ENCODE measurements at places on chromosomes 5 and 9.
A peak's percentile ranks its signal among the peaks of the same experiment; 100 is the strongest.

GRCh38 chr9:17928228-17928627, 349.4 kb downstream of the SH3GL2 start:
- DNase-seq, result no peak

GRCh38 chr5:40224421-40224820, 455.3 kb upstream of the PTGER4 start:
- DNase-seq, result no peak

DNA sequence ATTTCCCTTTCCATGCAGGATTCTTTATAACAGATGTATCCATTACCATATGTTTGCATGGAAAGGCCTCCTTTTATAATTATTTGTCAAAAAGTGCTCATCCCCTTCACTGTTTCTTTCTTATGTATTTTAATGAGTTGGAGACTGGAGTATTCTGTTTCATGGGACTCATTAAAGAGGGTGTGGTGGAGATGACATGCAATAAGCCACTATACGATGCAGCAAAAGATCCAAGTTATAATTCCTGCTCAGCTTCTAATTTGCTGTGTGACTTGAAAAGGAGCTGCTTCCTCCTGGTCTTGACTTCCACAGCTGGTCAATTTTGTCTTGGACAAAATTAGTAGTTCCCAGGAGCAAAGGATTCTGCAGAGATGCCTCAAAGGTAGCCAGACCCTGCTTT, 13.9 kb downstream of the SGCD start:
- DNase-seq, result no peak

- DNase-seq, result no peak
Observed at GRCh38 chr9:82552784-82553183, 510.2 kb downstream of the RASEF start.

GRCh38 chr9:103364753-103365152, 369.6 kb downstream of the CYLC2 start:
- no peak for DNase-seq

- no peak for DNase-seq
Observed at GRCh38 chr5:131952301-131952857, 6.9 kb upstream of the MEIKIN start.

- no peak for DNase-seq
Observed at GRCh38 chr9:112516769-112517168, 30.1 kb downstream of the KIAA1958 start.

DNA sequence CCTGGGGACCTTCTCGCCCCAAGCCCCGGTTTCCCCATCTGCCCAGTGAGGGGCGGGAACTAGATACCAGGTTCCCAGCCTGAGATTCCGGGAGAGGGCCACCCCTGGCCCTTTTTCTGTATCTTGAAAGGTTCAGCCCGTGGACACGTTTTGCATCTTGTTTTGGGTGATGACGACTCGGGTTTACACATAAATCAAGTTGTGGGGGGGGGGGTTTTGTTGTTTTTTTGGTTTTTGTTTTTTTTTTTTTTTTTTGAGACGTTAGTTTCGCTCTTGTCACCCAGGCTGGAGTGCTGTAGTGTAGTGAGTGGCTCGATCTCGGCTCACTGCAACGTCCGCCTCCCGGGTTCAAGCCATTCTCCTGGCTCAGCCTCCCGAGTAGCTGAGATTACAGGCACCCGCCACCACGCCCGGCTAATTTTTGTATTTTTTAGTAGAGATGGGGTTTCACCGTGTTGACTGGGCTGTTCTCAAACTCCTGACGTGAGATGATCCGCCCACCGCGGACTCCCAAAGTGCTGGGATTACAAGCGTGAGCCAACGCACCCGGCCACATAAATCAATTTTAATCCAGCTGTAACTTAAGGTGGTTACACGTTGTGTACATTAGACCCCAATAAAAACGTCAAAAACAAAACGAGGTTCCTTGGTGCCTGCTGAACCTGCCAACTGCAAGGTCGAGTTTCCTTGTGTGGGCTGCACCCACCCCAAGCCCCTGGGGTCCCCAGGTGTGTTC, 1.1 kb upstream of the BRD3 start:
- no peak for DNase-seq

GRCh38 chr9:137449081-137449844, 8.1 kb upstream of the ENTPD8 start:
- DNase-seq, result no peak

DNA sequence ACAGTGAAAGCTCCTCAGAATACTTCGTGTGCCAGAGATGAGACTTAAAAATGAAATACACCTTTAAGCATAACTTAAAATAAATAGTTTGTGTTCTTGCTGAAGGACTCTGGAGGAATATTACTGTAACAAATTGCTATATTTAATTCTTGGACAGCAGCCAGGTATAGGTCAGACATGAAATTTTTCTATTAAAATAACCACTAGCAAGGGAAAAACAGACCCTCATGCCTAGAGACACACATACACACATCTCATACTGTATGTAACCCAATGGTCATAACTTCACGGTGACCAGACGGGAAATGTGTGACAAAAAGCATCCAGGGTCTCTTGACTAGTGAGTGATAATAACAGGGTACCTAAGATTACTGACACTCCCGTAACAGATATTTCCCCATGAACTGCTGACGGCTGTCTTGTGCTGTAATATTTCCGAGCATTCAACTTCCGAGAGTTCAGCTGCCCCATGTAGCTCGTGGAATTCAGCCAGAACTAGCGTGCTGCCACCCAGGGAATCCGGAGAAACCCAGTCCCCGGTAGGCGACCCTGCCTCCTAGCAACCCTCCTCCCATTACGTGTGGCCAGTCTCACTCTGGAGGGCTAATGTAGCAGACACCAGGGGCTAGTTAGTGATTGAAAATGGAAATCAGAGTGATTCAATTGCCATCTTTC, 2295.1 kb upstream of the WWC1 start:
- DNase-seq, result no peak

GRCh38 chr9:96289392-96289791, 12.6 kb downstream of the HSD17B3 start:
- no peak for DNase-seq

DNA sequence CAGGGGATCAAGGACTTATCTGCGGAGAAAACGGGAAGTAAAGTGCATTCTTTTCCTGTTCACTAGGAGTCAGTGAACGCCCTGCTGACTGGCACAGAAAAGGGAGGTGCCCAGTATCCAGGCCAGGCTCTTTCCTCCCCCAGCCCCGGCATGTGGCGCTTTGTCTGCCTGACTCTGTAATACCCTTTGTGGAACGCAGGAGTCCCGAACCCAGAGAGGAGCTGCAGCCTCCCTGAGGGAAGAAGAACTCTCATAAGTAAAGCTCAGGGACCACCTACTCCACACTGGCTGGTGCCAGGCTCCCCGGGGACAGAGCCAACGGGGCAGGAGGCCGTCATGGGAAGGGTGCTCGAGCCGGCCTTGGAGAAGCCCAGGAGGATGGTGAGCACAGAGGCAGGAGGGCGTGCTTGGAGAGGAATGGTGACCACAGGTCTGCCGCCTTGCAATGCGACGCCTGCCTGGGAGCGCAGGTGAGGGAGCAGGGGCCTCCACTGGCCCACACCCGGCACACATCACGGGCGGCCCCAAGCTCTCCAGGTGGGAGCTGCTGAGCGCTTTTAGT, 31.5 kb downstream of the VAV2 start:
- DNase-seq, result no peak

DNA sequence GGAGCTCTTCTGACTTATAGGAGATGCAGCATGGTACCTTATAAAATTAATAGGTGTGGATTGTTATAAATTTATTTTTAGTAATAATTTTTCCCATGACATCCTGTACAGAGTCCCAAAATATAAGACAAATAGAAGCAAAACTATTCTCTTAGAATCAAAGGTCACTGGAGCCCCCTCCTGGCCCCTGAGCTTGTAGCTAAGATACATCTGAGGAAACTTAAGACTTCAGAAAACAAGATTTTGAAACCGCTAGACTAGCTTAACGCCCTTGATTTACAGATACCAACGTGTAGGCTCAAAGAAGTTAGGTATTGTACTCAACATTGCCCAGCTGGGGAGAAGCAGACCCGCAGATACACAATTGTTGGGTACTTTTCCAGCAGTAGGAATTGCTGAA, 45.7 kb upstream of the KCNN2 start:
- no peak for DNase-seq

GRCh38 chr9:121194730-121195129, 6.9 kb downstream of the RAB14 start:
- DNase-seq, result no peak

DNA sequence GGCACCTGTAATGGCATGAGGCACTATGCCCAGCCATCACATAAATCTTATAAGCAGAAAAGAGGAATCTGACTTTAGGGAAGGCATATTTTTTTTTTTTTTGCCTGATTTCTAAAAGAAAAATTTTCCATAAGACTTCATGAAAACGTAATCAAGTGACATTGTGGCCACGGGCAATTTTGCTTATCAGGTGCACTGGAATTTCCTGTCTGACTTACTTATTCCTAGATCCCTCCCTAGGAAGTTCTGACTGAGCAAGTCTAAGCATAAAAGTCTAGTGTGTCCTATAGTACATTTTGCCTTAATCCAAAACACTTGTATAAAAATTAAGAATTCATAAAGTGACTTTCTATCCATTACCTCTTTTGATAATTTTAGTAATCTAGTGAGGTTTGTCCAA, 12.5 kb downstream of the C5orf46 start:
- no peak for DNase-seq

DNA sequence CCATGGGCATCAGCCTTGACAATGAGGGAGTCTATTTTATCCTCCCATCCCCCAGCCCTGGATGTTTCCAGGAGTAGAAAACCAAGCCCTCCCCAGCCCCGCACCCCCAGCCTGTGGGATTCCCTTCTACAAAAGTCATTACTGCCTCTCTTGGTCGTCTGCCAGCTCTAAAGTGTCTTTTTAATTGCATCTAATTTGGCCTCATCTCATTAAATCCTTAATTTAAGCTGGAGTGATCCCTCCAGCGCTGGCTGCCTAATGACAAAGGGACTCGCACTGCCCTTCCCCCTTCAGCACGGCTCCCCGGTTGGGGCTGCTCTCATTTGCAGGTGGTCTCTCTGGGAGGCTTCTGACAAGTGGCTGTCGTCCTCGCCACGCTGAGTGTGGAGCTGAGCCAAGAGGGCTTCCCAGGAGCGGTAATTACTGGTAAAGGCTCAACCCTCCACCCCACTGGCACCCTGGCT, 107.9 kb upstream of the ALDH1B1 start:
- no peak for DNase-seq

GRCh38 chr9:94153905-94154304, 69.6 kb downstream of the PTPDC1 start:
- no peak for DNase-seq

GRCh38 chr5:157976429-157976828, 117.5 kb upstream of the CLINT1 start:
- DNase-seq, result no peak

- no peak for DNase-seq
Observed at GRCh38 chr5:142922223-142922952, 152.2 kb downstream of the ARHGAP26 start.

- DNase-seq, result no peak
Observed at GRCh38 chr5:17403695-17404490, 94.1 kb upstream of the TAF11L2 start.

GRCh38 chr9:4515958-4516375, 25.7 kb downstream of the SLC1A1 start:
- no peak for DNase-seq

GRCh38 chr5:141512911-141513626, 24.2 kb downstream of the PCDHGC5 start:
- peak; percentile 25 for DNase-seq

GRCh38 chr9:104958751-104959150, 30.8 kb upstream of the ABCA1 start:
- no peak for DNase-seq

- no peak for DNase-seq
Observed at GRCh38 chr5:144040615-144041305, 129.7 kb downstream of the YIPF5 start.

DNA sequence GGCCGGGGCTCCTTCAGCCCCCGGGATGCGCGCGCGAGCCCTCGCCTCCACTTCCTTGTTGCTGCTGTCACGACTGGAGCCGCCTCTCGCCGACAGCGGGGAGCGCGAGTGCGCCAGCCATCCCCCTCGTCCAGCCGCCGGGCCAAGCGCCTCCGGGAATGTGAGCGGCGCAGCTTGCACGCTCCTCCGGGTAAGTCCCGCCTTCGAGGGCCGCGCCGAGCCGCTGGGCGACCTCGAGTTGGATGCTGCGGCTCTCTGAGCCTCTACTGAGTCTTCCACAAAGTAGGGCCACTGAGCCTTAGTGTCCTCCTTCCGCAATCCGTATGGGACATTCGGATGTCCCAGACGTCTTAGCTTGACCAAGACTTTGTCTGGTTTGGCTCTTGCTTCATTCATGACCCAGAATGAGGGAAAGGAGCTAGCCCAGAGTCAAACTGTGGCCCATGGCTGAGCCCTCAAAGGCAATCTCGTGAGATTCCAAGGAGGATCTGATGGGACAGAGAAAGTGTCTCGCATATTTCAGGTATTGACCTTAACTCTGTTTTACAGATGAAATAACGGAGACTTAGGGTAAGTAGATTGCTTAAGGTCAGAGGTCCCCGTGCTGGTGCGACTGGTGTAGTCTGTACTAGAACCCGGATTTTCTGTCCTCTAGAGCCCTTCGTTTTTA, 586 bp downstream of the HMGXB3 start:
- peak; percentile 33 for DNase-seq

GRCh38 chr5:177508837-177509236, 789 bp downstream of the DOK3 start:
- no peak for DNase-seq

- no peak for DNase-seq
Observed at GRCh38 chr9:70678153-70678552, 263.7 kb upstream of the KLF9 start.

DNA sequence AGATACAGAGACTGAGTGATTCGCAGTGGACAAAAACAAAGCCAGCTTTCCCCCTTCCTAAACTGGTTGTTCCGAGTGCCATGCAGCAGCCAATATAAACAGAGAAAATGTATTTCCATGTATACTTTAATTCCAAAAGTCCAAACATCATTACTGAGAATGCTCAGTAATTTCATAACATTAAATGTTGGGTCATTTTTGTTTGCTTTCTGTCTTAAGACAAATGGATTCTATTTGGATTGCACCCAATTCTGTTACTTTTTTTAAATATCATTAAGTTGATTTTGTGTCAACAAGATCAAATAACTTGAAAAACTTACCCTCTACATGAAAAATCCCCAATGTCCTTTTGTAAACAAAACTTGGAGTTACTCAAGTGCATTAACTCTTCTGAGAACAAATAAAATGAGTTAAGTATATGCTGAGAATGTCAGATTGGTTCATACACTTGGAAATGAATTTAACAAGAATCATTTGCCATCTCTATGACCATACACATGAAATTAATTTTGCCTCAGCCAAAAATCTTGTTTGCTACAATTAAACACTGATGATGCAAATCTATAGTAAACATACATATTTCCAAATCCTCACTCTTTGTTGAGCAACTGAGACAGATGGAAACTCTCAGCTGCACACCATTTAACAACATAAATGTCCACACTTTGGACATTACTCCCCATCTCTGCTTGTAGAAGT, 19.4 kb downstream of the LURAP1L start:
- DNase-seq, result no peak

GRCh38 chr5:123220621-123221146, 131.6 kb downstream of the PRDM6 start:
- no peak for DNase-seq
